ENCODE measurements at places on chromosomes 6 and 20.
A peak's percentile ranks its signal among the peaks of the same experiment; 100 is the strongest.

- no peak for DNase-seq
Measured at GRCh38 chr6:134577998-134578397, 260.1 kb upstream of the SGK1 start.

DNA sequence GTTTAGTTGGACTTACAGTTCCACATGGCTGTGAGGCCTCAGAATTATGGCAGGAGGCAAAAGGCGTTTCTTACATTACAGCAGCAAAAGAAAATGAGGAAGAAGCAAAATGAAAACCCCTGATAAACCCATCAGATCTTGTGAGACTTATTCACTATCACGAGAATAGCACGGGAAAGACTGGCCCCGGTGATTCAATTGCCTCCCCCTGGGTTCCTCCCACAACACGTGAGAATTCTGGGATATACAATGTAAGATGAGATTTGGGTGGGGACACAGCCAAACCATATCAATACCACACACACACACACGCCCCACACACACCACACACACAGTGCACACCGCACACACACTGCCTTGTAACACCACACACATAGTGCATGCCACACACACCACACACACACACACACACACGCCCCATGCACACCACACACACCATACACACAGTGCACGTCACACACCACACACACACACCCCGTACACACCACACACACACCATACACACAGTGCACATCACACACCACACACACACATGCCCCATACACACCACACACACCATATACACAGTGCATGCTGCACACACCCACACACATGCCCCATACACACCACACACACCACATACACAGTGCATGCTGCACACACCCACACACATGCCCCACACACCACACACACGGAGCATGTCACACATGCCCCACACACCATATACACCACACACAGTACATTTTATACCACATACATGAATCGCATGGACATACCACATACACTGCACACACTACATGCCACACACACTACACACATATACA, 310.5 kb downstream of the TAF4 start:
- no peak for DNase-seq

- DNase-seq = no peak
Measured at GRCh38 chr6:110357664-110358552, at the start of gene METTL24. TSS of gene METTL24 (minus strand) at chr6:110358349. CDS start at chr6:110358272, 77 bp downstream.

- no peak for DNase-seq
Measured at GRCh38 chr20:16314748-16315159, 258.5 kb downstream of the KIF16B start.

GRCh38 chr6:14333556-14334305, 216.2 kb downstream of the CD83 start:
- DNase-seq = no peak

DNA sequence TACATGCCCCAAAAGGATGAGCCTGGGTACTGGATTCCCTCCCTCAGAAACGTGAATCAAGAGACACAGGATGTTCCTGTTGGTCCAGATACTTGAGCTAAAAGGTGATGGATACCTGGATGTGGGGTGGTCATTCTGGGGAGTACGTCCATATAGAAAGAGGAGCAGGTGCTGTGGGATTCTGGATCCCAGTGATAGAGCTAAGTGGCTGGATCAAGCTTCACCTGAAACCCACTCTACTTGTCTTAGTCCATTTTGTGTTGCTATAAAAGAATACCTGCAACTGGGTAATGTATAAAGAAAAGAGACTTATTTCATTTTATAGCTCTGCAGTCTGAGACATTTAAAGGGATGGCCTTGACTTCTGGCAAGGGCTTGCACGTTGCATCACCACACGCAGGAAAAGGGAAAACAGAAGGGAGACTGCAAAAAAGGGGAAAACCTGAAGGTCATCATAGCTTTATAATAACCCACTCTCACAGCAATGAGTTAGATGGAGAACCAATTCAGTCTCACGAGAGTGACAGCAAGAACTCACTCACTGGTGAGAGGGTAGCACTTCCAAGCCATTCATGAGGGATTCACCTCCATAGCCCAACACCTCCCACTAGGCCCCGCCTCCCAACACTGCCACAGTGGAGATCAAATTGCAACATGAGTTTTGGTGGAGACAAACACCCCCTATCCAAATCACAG, 31.2 kb downstream of the RIPOR3 start:
- no peak for DNase-seq

GRCh38 chr6:71376830-71377229, 88.2 kb downstream of the OGFRL1 start:
- no peak for DNase-seq

DNA sequence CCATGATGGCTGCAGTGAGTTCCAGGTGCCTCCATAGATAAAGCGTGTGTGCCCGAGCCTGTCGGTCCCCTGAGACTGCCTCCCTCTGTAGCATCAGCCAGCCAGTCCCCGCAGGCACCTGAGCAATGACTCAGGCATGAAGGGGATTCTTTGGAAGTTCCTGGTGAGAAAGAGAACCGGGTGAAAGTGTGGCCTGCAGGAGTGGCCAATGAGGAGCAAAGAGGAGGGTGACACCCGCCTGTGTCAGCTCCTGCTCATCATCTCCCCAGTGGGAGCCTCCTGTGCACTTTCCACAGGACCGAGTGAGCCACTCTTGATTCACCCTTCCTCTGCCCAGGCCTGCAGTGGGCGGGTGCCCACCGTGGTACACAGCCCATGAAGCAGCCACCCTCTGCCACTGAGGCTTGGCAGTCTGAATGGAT, 71.2 kb upstream of the PTPN1 start:
- DNase-seq = no peak

GRCh38 chr6:166556863-166557322, 29.6 kb downstream of the RAMACL start:
- DNase-seq = peak; percentile 89

DNA sequence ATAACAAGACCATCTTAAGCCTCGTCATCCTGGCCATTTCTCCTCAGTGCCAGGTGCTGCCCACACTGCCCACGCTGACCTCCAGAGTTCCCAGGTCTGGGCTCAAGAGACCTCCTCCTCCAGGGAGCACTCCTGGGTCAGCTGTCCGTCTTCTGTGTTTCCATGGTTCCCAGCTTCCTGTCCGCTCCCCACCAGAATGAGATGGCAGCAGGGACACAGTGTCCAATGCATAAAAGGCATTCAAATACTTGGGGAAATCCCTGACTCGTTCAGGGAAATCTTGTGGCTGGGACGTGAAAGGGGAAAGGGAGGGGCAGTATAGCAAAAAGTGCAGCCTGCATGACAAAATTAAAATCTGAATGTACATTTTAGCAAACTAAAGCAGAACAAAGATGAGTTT, 54.3 kb downstream of the SLC23A2 start:
- DNase-seq = no peak

DNA sequence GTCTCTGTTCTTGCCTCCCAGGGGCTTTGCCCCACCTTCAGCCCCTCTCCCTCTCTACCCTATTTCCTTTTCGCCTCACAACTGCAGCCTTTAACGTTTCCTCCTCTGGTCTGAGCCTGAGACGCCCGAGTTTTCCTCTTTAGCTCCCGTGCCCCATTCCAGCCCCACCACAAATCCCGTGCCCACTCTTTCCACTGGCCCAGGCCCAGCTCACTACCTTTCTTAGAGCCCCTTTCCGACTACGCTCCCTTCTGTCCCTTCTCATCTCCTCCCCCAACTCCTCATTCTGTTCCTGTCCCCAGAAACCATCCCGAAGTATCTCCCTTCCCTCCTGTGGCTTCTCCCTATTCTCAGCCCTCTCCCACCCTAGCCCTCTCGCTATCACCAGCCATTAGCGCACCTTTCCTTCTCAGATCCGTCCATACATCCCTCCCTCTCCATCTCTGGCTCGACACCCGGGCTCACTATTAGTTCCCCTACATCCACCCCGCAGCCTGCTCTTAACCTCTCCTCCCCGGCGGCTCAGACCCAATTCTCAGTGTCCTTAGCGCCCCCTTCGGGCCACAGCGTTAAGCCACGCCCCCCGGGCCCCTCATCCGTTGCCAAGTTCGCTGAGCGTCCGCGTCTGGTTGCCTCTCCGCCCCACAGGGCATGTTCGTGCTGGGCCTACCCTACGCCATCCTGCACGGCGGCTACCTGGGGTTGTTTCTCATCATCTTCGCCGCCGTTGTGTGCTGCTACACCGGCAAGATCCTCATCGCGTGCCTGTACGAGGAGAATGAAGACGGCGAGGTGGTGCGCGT, 2.7 kb downstream of the SLC32A1 start:
- no peak for DNase-seq

GRCh38 chr6:144341831-144342527, 56.8 kb downstream of the UTRN start:
- DNase-seq = no peak

DNA sequence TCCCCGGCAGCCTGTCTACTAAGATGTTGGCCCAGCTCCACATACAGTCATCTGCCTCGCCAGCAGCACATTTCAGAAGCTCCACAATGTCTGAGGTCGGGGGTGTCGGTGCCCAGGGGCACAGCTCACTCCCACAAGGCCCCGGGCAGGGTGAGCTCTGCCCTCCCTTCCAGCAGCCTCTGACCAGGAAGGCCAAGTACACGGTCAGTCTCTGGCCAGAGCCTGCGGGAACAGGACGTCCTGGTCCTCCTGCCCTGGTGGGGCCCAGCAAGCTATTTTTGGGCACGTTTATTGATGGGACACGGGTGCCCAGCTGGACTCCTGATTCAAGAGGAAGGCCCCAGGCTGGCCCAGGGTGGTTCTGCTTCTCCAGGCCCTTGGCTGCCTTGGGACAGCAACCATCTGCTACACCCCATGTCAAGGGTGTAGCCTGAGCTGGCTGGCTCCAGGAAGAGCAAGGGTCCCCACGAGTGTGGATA, 114.9 kb upstream of the PTPN1 start:
- no peak for DNase-seq

GRCh38 chr6:95548188-95548786, 29.0 kb upstream of the MANEA start:
- DNase-seq = no peak

- DNase-seq = no peak
Measured at GRCh38 chr6:98454809-98455322, 379.5 kb upstream of the POU3F2 start.

DNA sequence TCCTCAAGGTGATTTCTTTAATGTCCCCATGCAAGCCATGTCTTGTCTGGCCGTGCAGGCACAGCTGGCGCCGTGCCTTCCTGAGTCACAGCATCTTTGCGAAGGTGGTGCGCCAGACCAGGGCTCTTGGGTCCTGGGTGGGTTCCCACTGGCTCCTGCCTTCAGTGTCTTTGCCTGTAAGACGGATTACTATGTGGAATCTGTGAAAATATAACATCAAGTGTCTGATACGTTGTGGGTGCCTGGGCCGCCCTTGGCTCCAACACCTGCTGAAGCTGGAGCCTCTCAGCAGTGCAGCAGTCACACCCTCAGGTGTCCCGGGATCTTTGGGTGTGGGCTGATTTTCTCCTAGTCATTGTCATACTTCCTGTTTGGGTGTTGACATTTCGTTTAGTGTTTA, 3.2 kb downstream of the OSBPL2 start:
- no peak for DNase-seq

DNA sequence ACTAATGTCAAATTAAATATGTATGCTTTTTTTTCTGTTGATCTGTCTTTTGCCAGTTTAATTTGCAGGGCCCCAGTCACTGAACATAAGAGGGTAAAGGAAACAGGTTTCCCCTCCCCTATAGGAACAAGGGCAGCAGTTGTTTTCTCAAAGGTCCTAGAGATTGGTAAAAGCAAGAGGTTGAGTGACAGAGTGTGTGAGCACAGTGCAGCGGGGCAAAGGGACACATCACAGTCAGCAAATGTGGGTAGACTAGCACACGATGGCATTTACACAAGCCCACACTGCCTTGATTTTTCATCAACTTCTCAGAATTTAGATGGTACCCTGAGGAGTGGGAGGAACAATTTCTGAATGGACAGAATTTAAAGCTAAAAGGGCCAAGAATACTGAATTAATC, 138.7 kb upstream of the MYLIP start:
- no peak for DNase-seq

GRCh38 chr6:132961610-132962009, 147.2 kb downstream of the RPS12 start:
- DNase-seq = no peak

GRCh38 chr20:37377346-37378081, 31.6 kb downstream of the SRC start:
- DNase-seq = no peak

DNA sequence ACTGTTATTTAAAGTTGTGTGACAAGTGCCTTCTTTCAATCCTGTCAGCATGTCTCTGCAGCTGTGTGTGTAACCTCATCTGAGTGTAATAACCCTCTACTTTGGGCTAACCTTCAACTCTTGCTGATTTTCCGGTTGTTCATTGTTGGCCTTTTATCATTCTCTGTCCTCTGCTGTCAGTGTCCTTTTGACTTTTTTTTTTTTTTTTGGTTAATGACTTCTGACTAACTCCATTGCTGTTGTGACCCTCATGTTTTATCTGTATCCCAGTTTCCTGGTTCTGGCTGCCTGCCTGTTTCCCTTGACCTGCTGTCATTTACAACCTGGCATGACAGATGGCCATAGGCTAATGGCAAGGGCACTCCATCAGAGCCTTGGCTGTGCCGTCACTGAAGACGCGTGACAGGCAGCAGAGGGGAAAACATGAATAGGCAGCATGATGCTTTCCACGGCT, 145.7 kb upstream of the MAN1A1 start:
- no peak for DNase-seq

DNA sequence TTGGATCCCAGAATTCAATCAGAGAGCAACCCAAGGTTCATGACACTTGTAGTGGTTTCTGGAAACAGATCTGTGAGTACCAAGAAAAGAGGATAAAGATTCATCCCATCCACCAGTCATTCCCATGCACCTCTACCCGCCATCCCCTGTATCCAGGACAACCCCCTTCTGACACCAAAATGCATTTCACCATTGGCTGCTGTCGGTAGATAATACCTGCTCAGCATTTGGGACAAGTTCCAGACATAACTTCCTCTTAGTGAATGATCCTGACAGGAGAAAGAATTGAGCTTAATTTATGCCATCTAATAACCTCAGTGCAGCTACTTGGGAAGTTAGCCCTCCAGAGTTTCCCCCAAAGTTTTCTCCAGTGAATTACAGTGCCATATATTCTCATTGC, 329.1 kb downstream of the ZFAND3 start:
- DNase-seq = no peak

- DNase-seq = no peak
Measured at GRCh38 chr6:118122801-118123200, 215.7 kb downstream of the SLC35F1 start.

GRCh38 chr6:166166314-166167257, 1.1 kb downstream of the TBXT start:
- no peak for DNase-seq

All from putamen (tissue), 1 donor.